ENCODE measurements at places on chromosomes 2 and 18.

DNA sequence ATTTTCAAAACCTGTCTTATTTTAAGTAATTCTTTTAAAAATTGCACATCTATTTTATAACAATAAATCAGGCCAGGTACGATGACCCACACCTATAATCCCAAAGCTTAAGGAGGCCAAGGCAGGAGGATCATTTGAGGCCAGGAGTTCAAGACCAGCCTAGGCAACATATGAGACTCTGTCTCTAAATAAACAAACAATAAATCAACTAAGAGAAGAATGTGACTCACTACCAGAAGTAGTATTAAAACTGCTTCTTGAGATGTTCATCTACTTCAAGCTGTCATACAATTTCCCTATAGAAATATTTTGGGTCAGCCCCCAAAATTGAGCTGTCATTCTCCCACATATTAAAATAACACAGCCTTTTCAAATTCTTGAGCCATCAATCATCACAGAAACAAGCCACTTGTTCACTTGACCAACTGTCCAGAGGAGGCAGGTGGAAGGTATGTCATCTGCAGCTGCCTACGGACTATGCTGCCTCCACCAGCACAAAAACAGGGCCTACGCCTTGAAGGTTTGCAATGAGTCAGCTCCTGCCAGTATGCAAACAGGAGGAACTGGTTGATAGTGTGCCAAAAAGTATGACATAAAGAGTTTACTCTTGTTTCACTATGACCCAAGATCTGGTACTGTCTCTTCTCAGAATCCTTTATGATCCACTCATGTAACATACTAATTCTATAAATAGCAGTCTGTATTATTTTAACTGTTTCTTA is 33.6 kb downstream of the KIDINS220 start:
- DNase-seq: no peak

- DNase-seq: no peak
Measured at GRCh38 chr2:133040170-133040569, 370.2 kb upstream of the LYPD1 start.

DNA sequence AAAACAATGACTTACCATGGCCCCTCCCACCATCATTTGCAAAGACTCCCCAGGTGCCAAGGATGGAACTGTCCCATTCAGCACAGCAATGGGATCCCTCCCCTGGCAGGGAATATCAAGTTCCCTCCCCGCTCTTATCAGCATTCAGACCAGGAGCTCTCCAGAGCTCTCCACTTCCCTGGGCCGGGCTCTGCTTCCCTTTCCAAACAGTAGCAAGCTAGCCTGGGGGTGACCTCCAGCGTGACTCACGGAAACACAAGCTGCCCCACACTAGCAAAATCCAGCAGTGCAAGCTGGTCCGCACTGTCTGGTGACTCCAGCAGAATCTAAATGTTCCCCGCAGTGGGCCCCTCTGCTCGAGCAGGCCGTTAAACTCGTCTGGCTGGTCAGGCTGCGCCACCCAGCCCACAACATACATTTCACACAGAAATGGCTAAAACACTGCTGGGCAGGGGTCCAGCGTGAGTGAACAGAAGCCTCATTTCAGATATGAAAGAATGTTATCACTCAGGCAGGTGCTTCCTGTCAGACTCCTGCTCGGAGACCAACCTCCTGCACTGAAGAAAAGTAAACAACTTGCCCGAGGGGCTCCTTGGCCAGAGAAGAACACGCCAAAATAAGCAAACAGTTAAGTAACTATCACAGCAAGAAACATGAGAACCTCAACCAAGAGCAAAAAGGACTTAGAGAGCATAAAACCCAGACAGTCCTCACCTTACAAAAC is 33.9 kb downstream of the STAT1 start:
- DNase-seq: no peak

DNA sequence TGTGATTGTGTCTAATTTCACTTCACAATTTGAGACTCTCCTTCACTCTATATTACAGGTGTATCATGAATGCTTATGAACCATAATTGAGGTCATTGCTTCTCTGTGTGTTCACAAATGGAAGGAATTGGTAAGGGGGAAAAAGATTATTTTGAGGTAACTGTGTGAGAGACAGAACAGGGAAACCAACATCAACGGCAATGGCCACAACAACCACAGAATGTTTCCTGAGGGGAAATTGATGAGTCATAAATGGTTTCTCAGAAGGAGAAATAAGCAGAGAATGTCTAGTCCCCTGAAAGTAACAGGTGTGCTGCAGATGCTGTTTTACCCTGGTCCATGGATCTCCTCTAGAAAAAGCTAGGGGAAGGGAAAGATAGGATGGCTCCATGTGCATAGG is 361.2 kb upstream of the GALNT5 start:
- no peak for DNase-seq

GRCh38 chr2:120066800-120067547 is 54.1 kb downstream of the EPB41L5 start:
- no peak for DNase-seq

Data from memory B cell (primary cell).